Activated CD8-positive, alpha-beta memory T cell treated with anti-CD3 and anti-CD28 coated beads, Interleukin-2, amount 50 U/mL, for 4 hours (primary cell): ENCODE measurements at places on chromosomes 1 and 21.

DNA sequence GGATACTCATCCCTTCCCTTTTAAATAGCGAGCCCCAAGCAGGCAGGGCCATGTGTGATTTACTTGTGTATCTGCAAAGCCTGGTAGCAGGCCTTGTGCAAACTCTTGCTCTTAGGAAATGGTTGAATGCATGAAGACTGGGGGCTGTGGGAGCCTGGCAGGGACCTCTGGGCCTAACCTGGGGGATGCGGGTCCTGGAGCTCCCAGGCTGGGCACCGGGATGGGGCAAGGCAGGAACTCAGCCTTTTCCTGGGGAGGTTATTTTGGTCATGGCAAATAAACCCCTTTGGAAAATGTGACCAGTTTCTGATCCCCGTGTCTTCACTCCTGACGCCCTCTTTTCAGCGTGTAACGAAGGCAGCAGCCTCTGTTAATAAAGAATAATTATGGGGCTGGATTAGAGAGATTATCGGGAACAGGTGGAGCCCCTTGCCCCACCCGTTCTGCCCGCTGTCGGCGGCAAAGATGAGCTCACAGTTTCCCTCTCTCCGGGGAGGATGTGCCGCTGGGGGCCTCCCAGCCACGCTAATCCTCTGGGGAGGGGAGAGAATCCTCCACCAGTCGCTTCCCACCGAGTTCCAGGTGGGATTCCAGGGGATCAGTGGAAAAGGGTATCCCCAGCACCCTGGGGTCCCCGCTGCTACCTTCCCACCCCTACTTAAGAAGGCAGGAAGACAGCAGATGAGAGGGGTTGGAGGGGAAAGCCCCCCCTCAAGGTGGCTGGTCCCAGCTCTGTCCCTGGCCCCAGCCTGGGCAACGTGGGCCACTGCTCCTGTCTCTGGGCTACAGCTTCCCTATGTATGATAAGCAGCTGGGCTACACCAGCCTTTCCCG lies 69.7 kb upstream of the WNT4 start:
- no peak for DNase-seq

DNA sequence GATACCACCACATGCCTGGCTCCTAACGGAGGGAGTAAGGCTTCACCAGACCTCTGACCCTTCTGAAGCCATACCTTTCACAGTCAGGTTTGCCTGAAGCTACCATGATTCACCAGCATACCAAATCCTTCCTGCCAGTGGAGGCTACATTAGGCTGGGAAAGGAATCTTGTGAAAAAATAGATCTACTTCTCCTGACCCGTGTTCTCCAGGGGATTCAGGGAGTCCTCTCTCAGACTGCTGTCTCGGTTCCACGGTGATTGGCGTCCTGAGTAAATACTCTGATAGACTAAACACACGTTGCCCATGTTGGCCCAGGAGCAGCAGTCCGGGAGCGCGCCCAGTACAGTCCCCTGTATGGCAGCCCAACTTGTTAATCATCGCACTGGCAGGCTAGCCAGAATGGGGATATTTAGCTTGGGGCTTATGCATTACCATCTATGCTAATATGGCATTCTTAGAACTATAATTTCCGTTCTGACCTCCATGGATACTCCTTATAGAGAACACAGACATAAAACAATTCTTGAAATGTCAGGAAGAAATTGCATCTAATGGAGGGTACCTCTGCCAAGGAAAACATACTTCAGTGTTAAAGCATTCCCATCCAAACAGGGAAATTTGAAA lies 173.2 kb downstream of the ROR1 start:
- no peak for DNase-seq

DNA sequence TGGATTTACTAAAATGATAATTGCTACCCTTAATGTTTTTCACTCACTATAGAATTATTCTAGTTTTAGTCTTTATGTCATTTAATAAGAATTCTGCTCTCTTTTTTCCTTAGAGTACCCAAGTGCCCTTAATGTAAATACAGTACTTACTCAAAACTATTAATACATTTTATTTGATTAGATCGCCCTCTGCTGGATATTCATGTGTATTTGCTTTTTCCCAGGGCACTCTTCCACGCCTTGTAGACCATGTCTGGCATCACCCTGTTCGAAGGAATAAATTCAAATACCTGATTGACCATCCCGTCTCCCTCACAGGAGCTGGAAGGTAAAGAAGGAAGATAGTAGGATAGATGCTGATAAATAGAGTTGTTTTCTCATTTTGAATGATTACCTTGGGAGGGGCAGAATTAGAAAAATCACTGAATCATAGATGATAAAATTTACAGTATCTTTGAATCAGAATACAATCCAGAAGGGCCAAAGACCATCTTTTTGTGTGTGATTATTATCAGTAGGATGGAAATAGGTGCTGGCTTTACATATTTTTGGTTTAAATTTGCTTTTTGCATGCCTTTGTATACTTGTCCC lies 4.1 kb downstream of the AXDND1 start:
- DNase-seq = no peak

GRCh38 chr1:193619911-193620310 lies 433.5 kb upstream of the B3GALT2 start:
- DNase-seq = no peak

DNA sequence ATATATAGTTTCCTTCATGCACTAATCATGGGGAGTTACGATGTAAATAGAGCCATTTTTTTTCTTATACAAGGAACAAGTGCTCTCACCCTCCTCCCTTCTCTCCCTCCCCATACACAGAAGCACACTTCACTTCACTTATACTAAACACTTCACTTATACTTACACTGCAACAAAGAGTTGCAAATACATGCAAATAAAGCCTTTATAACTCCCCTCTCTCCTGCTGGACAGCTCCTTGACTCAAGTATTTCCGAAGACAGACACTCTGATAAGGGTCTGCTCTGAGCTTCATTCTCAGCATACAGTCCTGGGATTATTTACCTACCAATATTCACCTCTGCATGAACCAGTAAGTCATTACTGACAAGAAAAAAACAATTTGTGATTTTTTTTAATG lies 35.6 kb upstream of the ERG start:
- DNase-seq = no peak

GRCh38 chr1:3976821-3977220 lies 76.7 kb upstream of the C1orf174 start:
- DNase-seq = no peak
